HFFc6 (cell line): ENCODE measurements at places on chromosomes 7 and 10. TPM values are rescaled to one million over a fixed set of nuclear protein-coding genes. Genes with fewer than 3 reads are reported as not detected.

The GIMAP2 gene
- total RNA-seq = not detected in 3 replicates

The HOXA6 gene
- 1.9 and 3.8 TPM in 2 replicates for total RNA-seq

The NXPH1 gene
- not detected in 2 replicates for total RNA-seq

The UTF1 gene
- total RNA-seq = not detected in 3 replicates

The FAM221A gene
- total RNA-seq = 0.14 TPM in 1 of 2 replicates, not detected in the other

The PLEKHS1 gene
- not detected in 2 replicates for total RNA-seq

The NAT16 gene
- total RNA-seq = not detected in 3 replicates

The OR9A2 gene
- not detected in 3 replicates for total RNA-seq

The EZH2 gene
- 8.9 to 17.4 TPM (median 13.6 TPM) in 3 replicates for total RNA-seq

The PTF1A gene
- not detected in 3 replicates for total RNA-seq

The DDIT4 gene
- total RNA-seq = 30.6 and 35.6 TPM in 2 replicates

The ZRANB1 gene
- 12.7 to 14.5 TPM (median 13.1 TPM) in 3 replicates for total RNA-seq

The SEMA3C gene
- total RNA-seq = 58.3 to 74.1 TPM (median 63.5 TPM) in 3 replicates

The TUBB8 gene
- not detected in 3 replicates for total RNA-seq

The TAS2R41 gene
- not detected in 3 replicates for total RNA-seq

The GJD4 gene
- total RNA-seq = not detected in 3 replicates

The NEURL1 gene
- 0.09 to 0.46 TPM (median 0.27 TPM) in 3 replicates for total RNA-seq

The TACC2 gene
- total RNA-seq = 15.9 to 16.9 TPM (median 16.1 TPM) in 3 replicates

The ANKRD30A gene
- total RNA-seq = not detected in 3 replicates

The TMEM196 gene
- total RNA-seq = not detected in 3 replicates

The CYP26C1 gene
- 0.06 to 0.22 TPM in 2 of 3 replicates, not detected in the other for total RNA-seq

The VAX1 gene
- not detected in 3 replicates for total RNA-seq

The GIMAP7 gene
- not detected in 3 replicates for total RNA-seq

The PHF14 gene
- 11.0 to 14.4 TPM (median 13.4 TPM) in 3 replicates for total RNA-seq

The NUTM2A gene
- total RNA-seq = 0.06 to 0.17 TPM in 2 of 3 replicates, not detected in the other

The TRIM73 gene
- total RNA-seq = 0.89 to 1.4 TPM (median 1.3 TPM) in 3 replicates
